Brain microvascular endothelial cell (primary cell): ENCODE measurements at places on chromosomes 6 and 20.

- DNase-seq: no peak
Observed at GRCh38 chr20:3551681-3552434, 81.0 kb downstream of the ATRN start.

DNA sequence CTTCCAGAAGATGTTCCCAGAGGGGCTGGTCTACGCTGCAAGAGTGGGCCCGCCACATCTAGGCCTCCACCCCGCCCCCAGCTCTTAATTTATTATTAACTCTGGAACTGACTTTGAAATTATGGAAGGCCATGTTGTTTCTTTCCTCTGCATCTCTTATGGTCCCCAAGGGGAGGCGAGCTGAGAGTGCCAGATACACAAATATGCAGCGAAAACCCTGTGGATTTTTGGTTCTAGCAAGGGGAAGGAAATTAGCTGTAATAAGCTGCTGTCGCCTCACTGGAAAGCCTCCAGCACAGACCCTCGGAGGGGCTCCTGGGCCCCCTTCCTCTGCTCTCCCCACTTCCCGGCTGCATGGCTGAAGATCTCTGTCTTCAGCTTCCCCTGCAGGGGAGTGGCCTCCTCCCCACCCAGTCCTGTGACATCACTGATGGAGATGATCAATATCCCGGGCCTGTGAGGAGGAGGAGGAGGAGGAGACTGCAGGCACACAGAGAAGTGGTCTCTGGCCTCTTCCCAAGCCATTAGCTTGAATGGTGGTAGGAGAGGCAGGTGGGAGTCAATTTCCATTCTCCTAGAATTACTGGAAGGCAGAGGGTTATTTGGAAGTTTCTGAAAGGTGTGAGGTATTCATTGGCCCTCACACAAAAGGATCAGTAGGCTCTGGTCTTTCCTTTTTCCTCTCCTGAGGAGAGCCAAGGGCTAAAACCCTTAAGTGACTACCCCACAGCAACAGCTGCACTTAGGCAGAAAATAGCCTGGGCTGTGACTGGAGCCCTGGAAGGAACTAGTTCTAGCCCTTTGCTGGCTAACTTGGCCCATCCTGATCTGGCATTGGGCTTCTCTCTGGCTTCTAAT is 39.7 kb upstream of the CCDC167 start:
- no peak for DNase-seq

- DNase-seq: no peak
Observed at GRCh38 chr6:167811442-167812087, 15.1 kb upstream of the AFDN start.

- no peak for DNase-seq
Observed at GRCh38 chr6:92122746-92123145, 1296.6 kb downstream of the EPHA7 start.

GRCh38 chr20:60069656-60070055 is 111.4 kb downstream of the CDH26 start:
- no peak for DNase-seq

GRCh38 chr6:5624256-5624655 is 362.9 kb downstream of the FARS2 start:
- no peak for DNase-seq
